ENCODE measurements at places on chromosomes 5 and 9. TPM values are rescaled to one million over a fixed set of nuclear protein-coding genes. Genes with fewer than 3 reads are reported as not detected.

The C5orf52 gene
- total RNA-seq: not detected

The ADCY2 gene
- not detected for total RNA-seq

The HEMGN gene
- not detected for total RNA-seq

DNA sequence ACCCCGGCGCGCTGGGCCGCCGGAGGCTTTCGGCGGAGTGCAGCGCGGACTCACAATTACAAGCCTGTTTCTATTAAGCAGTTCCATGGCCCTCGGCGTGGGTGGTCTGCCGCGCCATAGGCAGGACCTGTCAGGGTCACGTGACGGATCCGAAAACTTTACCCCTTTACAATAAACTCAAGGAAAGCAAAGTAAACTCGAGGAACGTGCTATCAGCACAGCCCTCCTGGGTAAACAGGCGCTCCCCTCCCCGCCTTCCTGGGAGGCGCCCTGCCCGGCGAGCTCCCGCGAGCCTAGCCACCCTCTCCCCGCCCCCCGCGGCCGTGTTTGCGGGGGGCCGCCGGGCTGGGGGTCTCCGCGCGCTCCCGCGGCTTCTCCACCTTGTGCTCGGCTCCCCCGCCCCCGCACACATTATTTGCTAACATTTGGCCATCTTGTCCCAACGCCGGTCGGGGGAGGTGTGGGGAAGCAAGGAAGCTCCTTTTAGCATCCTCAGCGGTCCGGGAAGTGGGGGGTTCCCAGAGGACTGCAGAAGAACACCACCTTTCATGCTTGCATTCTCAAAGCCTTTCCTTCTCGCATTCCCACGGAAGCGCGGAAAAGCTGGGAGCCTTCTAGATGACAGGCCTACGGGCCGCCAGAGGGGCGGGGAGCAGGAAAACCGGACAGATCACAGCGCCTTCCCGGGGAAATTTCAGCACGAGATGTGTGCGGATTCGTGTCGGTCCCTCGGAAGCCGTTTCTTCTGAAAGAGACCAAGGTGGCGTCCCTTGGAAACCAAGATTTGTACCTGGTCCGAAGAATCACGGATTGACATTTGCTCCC is at the start of gene PTCH1:
TSS of gene PTCH1 (minus strand) at position 238 of the 825 bp plus-strand sequence.
- peak; percentile 52 for DNase-seq

The KLHL3 gene
- total RNA-seq: 4.1 TPM

DNA sequence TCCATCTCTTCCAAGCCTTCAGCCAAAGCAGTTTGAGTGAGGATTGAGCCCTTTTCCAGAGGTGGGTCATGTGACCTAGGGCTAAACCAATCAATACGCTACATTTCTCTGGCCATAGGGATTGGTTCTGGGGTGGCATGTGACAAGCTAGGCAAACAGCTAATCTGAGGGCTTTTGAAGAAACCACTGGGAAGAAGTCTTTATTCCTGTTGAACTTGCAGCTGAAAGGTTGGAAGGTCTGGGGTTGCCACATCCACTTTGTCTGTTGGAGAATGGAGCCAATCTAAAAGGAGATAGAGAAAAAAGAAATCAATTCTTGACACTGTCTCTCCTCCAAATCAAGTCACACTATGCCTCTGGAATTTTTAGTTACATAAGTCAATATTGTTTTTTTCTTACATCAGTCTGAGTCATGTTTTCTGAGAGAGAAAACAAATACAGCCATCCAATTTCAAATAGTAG is 637.8 kb upstream of the WWC1 start:
- DNase-seq: peak; percentile 30

The WNT8A gene
- total RNA-seq: not detected

The FBP2 gene
- total RNA-seq: not detected

GRCh38 chr9:124030969-124031451 is 19.4 kb downstream of the LHX2 start:
- no peak for DNase-seq

The TXNDC8 gene
- total RNA-seq: not detected

DNA sequence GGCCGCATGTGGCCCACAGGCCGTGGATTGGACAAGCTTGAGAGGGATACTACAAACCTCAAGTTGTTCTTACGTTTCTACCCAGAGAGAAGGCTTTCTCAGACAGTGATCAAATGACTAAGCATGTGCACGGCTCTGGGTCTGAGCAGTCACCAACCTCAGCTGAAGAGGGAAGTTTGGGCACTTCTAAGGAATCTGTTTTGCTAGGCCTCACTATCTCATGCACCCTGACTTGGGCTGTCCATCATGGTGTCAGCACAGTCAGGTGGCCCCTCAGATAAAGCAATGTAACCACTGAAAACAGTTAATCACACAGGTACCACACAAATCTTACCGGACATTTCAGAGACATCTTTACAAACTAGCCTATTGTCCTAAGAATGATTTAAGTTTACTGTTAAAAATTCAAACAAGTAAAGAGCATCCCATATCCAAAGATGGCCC is 24.6 kb downstream of the CSF2 start:
- DNase-seq: peak; percentile 74
